Spleen (tissue), 13 donors: ENCODE measurements at places on chromosomes 7 and 10. TPM values are rescaled to one million over a fixed set of nuclear protein-coding genes. Genes with fewer than 3 reads are reported as not detected.

Gene CLRN3
- not detected for polyA plus RNA-seq

Gene DNMBP
- polyA plus RNA-seq = 4.6 TPM

Gene SDHAF3
- polyA plus RNA-seq = 11.3 TPM

Gene PRDX3
- polyA plus RNA-seq = 94.2 TPM

Gene TAC1
- polyA plus RNA-seq = 18.6 TPM

Gene GIMAP4
- polyA plus RNA-seq = 60.4 TPM

Gene FAM25A
- polyA plus RNA-seq = not detected

Gene DNAJC12
- 0.64 TPM for polyA plus RNA-seq

Gene JMJD1C
- 54.3 TPM for polyA plus RNA-seq

Gene UCMA
- not detected for polyA plus RNA-seq
